ENCODE measurements at places on chromosomes 5 and 9.

GRCh38 chr5:108876451-108876850 is 128.8 kb downstream of the FER start:
- no peak for DNase-seq

GRCh38 chr5:82862261-82862660 is 214.9 kb downstream of the TMEM167A start:
- no peak for DNase-seq

DNA sequence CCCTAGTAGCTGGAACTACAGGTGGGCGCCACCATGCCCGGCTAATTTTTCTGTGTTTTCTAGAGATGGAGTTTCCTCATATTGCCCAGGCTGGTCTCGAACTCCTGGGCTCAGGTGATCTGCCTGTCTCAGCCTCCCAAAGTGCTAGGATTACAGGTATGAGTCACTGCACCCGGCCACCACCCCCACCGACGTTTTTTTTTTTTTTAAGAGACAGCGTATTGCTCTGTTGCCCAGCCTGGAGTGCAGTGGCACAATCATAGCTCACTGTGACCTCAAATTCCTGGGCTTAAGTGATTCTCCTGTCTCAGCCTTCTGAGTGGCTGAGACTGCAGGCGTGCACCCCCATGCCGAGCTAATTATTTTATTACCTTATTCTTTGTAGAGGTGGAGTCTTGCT is 38.2 kb downstream of the WDR70 start:
- DNase-seq, result no peak

- peak; percentile 76 for DNase-seq
Observed at GRCh38 chr9:100601216-100601615, 23.3 kb downstream of the CAVIN4 start.

GRCh38 chr9:134390537-134390936 is 64.3 kb downstream of the RXRA start:
- no peak for DNase-seq

DNA sequence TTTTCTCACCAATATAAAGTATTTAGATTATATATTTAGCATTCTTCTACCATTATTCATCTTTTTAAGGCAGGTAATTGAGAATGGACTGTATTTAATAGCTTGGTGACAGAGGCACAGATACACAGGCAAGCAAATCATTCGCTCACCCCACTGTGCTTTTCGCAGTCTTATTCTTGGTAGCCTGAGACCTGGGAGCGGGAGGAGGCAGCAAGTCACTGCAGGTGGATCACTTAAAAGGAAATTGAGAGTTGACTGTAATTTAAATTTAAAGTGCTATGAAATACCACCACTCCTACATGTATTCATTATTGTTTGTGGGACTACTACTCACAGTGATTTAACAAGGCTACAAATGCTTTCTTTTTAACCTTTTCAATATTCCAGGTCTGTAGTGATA is 9.7 kb downstream of the RICTOR start:
- DNase-seq, result no peak

DNA sequence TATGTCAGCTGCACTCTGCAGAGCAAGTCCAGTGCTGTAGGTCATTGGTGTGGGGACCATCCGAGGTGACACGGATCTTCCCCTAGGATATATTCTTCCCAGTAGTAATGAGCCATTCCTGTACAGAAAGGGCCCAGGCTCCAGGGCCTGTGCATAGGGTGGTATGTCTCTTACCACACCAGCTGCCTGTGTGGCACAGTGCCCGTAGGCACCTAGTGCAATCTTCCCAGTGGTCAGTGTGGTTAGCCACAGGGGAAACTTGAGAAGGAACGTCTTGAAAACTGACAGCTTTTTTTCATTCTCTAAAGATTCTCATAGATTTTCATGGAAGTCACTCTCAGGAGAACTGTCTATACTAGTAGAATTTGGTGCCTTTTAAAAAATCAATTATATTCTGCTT is 39.8 kb downstream of the CYSTM1 start:
- DNase-seq, result peak; percentile 62

DNA sequence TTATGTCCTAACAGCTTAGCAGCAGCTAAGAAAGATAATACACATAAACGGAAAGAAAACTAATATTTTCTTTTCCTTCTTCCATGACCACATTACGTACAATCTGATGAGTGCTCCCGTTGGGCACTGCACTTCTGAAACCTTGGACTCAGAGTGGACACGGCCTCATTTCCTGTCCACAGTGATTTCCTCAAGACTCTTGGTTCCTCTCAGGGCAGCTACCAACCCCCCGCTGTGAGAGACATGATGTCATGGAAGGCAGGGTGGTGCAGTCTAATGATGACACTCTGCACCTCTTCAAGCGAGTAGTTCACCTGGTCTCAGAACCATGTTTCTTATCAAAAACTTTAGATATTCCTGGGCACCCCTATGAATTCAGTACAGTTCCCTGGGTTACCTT is 68.7 kb upstream of the CTSL start:
- DNase-seq, result no peak

GRCh38 chr9:113164536-113165300 is 13.9 kb downstream of the SLC31A2 start:
- DNase-seq, result no peak

- DNase-seq, result peak; percentile 89
Observed at GRCh38 chr9:111949919-111950318, 53.3 kb downstream of the UGCG start.

GRCh38 chr5:8685704-8686103 is 816.8 kb downstream of the MTRR start:
- no peak for DNase-seq

- DNase-seq, result no peak
Observed at GRCh38 chr5:23169660-23170416, 316.7 kb upstream of the CDH12 start.

- DNase-seq, result no peak
Observed at GRCh38 chr9:13904311-13904710, 409.6 kb downstream of the NFIB start.

DNA sequence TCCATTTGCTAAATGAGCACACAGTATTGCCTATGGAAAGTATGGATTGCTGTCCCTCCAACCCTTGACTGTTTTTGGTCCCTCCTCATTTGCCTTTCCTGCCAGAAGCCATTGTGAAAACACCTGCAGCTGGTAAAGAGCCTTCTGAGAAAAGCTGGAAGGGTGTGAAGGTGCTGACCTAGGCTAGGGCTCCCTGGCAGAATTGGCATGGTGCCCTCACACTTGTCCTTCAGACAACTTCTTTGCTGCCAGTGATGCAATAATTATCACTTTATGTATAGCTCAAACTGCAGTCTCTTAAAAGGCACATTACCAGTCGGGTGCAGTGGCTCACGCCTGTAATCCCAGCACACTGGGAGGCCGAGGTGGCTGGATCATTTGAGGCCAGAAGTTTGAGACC is 4.2 kb downstream of the TXNDC15 start:
- DNase-seq, result no peak

- no peak for DNase-seq
Observed at GRCh38 chr5:45643056-45643455, 53.1 kb downstream of the HCN1 start.

DNA sequence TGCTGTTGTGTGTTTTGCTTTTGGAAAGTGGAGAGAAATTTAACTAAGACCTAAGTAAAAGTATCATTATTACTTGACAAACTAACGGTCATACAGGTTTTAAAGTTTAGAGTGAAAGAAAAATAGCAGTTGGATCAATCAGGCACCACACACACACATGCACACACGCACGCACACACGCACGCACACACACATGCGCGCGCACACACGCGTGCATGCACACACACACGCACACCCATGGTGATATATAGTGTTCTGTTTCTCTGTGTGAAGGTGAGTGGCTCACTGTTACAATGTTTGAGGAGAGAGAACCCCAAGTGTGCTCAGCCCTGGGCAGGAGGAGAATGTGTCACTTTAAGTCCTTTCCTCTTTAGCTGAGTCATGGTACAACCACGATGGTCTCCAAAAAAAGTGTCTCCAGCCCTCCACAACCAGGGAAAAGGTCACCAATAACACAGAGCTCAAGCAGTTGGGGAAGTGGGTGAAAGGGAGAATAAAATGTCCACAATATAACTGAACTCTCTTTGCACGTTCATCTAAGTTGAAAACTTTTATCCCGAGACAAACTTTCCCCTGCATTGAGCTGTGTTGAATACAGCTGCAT is 3.2 kb downstream of the ZNF366 start:
- peak; percentile 75 for DNase-seq

DNA sequence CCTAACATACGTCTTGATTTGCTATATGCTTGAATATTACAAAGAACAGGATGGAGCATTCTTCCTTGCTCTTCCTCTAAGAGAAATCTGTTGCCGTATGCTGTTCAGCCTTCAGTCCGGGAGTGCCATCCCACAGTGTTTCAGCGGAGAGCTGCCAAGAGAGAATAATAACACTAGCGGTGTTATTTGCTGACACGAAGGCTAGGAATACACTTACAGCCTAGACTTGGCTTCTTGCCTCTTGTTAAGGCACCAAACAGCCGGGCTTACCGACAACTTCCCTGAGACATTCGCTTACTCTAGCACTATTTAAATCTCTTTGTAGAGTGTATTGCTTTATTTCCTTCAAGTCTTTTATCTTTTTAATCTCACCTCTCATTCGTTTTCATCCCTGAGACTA is 31.4 kb downstream of the KCTD16 start:
- DNase-seq, result no peak

DNA sequence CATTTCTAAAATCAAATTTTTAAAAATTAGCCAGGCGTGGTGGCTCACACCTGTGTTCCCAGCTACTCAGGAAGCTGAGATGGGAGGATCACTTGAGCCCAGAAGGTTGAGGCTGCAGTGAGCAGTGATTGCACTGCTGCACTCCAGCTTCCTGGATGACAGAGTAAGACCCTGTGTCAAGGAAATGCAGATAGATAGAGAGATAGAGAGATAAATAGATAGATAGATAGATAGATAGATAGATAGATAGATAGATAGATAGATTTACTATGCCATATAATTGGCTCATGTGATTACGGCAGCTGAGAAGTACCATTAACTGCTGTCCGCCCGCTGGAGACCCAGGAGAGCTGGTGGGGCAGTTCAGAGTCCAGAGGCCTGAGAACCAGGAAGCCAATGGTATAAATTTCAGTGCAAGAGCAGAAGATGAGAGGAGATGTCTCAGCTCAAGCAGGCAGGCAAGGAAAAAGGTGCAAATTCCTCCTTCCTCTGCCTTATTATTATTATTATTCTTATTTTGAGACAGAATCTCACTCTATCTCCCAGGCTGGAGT is 13.0 kb upstream of the PTGES start:
- no peak for DNase-seq

- no peak for DNase-seq
Observed at GRCh38 chr9:16099732-16100536, 547.1 kb downstream of the CCDC171 start.

DNA sequence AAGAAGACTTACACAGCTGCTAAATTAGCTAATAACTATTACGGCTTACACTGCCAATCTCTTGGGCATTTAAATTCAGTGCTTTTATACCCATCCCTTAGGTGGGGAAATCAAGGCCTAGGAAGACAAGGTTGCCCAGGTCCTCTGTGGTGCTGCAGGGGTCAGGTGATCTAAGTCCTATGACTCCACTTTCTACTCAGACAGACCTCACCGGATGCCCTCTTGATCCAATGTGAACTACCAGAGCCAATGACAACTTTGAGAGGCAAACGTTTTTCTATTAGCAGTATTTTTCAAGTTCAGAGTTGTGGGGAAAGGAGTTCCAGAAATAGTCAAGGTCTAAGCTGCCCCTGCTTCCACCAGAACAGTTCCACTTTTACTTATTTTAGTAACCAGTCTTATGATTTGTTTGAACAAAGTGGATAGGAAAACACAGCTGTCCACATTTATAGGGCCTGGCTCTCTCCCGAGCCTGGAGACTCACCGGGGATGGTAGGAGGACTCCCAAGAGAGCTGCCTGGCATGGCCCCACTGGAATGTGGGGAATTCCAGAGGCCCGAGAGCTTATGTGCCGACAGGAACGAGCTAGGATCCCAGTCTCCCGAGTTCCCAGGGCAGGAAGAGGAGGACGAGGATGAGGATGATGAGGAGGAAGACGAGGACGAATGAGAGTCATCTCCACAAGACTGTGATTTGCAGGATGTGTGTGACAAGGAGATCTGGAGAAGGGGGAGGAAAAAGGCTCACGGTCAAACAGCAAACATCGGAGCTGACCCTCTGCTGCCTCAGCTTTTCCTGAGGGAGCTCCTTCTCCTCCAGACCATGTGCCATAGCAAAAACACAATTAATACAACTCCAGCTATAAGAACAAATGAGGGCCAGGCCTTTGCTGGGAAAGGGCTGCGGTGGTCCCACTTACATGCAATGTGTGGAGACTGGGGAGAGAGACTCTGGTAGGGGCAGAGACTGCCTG is 16.7 kb downstream of the FAM193B start:
- DNase-seq, result peak; percentile 73

DNA sequence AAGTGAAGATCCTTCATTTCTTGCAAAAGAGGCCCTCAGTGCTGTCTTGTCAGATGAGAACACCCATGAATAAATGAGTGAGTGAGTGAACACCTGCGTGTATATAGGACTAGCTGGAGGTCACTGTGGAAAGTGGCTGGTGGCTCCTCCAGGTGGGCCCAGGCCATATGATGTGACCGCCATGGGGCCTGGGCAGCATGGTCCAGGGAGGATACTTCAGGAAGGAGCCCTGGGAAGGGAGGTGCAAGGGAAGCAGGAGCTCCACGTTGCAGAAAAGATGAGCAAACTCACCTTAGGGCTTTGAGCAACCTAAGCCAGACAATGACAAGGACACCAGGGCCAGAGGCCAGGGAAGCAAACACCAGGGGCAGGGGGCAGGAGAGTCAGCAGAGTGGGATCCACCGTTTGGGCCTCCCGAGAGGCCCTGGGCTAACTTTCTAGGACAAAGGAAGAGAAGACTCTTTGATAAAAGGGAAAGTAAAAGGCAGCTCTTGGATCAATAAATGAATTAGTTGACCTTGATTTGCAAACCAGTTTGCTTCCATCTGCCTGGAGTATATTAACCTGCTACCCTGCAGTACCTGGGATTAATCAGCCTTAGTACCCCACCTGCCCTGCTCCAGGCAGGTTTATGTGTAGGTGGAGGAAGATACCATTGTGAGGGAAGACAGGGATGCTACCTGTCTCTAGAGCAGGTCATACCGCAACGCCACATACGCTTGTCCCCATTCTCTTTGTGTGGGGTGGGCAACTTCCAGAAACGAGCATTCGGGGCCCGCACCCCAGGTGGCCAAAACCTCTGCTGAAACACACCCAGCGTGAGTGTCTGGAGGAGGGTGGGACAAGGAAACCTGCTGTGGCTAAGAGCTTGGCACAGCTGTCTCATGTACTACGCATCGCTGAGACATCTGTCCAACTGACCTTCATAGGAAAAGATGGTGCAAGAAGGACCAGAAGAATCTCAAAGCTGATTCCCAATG is 51.4 kb upstream of the OLFM1 start:
- DNase-seq, result no peak

- DNase-seq, result no peak
Observed at GRCh38 chr5:93589829-93590215, 6.8 kb downstream of the NR2F1 start.

DNA sequence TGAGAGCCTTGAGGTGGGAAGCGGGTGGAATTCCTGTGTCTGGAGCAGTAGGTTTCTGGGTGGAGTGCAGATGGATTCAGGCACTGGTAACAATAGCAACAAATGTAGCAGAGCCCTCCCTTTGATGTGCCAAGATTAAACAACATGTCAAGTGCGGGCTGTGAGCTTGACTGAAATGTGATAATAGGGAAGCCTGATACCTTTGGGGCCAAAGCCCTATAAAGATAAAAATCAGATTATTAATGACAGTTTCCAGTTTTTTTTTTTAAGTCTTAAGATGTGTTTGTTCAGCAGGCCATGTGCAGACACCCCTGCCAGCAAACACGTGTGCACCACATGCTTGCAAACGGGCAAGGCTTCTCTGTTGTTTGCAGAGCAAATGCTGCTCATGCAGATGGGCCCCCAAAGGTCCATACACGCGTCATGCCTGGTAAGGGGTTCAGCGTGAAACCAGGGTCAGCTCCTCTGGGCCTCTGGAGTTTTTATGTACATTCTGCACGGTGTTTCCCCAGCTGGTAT is 193.2 kb downstream of the GADD45G start:
- no peak for DNase-seq

Measured in ELR (cell line).